Naive B cell (primary cell): ENCODE measurements at places on chromosomes 2 and 18. TPM values are rescaled to one million over a fixed set of nuclear protein-coding genes. Genes with fewer than 3 reads are reported as not detected.

Gene C2orf80
- not detected for polyA plus RNA-seq

- H3K4me3 ChIP-seq, result peak overlapping the region; percentile 88
- H3K27ac ChIP-seq, result peak overlapping the region; percentile 99
- H3K27me3 ChIP-seq, result no peaks in the 10 kb centered on the region
- peaks cover 77% of the 10 kb centered on the region for H3K4me1 ChIP-seq
- H3K36me3 ChIP-seq, result peaks cover 18% of the 10 kb centered on the region
- DNase-seq, result peak; percentile 75
Measured at GRCh38 chr2:197205585-197206215, 104.9 kb downstream of the ANKRD44 start.

DNA sequence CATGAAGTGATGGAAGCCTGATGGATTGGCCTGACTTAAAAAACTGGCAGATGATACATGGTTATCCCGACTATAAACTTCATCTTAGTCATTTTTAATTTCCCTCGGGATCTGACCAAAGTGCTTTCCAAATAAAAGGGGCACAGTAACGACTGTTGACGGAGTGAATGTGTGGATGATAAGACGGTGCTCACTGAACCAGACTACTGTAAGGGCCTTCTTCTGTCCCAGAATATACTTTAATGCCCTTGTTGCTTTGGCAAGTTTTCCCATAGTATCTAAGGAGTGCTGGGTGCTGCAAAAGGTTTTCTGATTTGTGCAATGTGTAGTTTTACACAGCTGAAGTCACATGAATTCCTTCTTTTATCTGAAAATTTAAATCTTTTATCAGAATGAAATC, 373.5 kb downstream of the DSEL start:
- H3K27me3 ChIP-seq, result no peaks in the 10 kb centered on the region
- no peaks in the 10 kb centered on the region for H3K36me3 ChIP-seq
- no peaks in the 10 kb centered on the region for H3K4me1 ChIP-seq
- no peak overlapping the region for H3K27ac ChIP-seq
- H3K4me3 ChIP-seq, result no peak overlapping the region
- DNase-seq, result no peak

- no peaks in the 10 kb centered on the region for H3K4me1 ChIP-seq
- no peak overlapping the region for H3K27ac ChIP-seq
- no peak for DNase-seq
- H3K36me3 ChIP-seq, result no peaks in the 10 kb centered on the region
- H3K4me3 ChIP-seq, result no peak overlapping the region
- H3K27me3 ChIP-seq, result peaks cover 5% of the 10 kb centered on the region
Measured at GRCh38 chr18:41858761-41859555, 96.1 kb upstream of the PIK3C3 start.

Gene YIPF4
- polyA plus RNA-seq, result 12.8 TPM

DNA sequence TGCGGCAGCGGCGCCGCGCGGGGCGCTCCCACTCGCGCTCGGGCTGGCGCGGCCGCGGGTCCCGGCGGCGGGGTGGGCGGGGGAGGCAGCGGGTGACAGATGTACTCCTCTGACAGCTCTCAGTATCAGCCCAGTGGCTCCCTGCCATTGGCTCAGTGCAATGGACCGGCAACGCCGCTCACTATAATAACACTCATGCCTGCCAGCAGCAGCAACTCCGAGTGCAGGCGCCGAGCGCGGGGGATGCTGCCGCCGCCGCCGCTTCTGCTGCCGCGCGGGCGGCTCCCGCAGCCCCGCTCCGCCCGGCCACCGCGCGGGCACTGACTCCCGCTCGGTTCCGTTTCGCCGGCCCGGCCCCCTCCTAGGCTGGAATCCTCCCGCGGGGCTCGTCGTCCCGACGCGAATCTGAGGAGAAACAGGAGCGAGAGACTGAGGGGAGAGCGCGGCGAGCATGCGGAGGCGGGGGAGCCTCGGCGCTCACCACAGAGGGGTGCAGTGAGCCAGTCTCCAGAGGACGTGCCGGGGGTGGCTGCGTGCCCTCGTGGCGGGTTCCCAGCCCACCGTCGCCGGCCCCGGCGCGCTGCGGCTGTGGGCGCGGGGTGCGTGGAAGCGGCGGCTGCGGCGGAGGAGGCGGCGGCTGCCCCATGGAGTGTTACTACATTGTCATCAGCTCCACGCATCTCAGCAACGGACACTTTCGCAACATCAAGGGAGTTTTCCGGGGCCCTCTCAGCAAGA, at the start of gene ZNF804A:
Gene ZNF804A, plus strand, starts transcription at position 214 of the 738 bp plus-strand sequence. Its CDS starts 431 bp downstream, at position 645.
- H3K36me3 ChIP-seq, result no peaks in the 10 kb centered on the region
- peaks cover 27% of the 10 kb centered on the region for H3K4me1 ChIP-seq
- DNase-seq, result peak; percentile 60
- H3K4me3 ChIP-seq, result peak within 1 kb of the TSS; percentile 82

GRCh38 chr2:166802475-166802874, 85.8 kb upstream of the XIRP2 start:
- H3K27me3 ChIP-seq, result no peaks in the 10 kb centered on the region
- H3K4me1 ChIP-seq, result no peaks in the 10 kb centered on the region
- no peak overlapping the region for H3K27ac ChIP-seq
- no peaks in the 10 kb centered on the region for H3K36me3 ChIP-seq
- no peak overlapping the region for H3K4me3 ChIP-seq

- DNase-seq, result no peak
- H3K27me3 ChIP-seq, result peaks cover 8% of the 10 kb centered on the region
- H3K4me1 ChIP-seq, result no peaks in the 10 kb centered on the region
- H3K4me3 ChIP-seq, result no peak overlapping the region
Measured at GRCh38 chr2:41994233-41994637, 53.6 kb upstream of the PKDCC start.

Gene FOXD4L1
- polyA plus RNA-seq, result not detected
